HFFc6 (cell line): ENCODE measurements at places on chromosomes 5 and 9.

DNA sequence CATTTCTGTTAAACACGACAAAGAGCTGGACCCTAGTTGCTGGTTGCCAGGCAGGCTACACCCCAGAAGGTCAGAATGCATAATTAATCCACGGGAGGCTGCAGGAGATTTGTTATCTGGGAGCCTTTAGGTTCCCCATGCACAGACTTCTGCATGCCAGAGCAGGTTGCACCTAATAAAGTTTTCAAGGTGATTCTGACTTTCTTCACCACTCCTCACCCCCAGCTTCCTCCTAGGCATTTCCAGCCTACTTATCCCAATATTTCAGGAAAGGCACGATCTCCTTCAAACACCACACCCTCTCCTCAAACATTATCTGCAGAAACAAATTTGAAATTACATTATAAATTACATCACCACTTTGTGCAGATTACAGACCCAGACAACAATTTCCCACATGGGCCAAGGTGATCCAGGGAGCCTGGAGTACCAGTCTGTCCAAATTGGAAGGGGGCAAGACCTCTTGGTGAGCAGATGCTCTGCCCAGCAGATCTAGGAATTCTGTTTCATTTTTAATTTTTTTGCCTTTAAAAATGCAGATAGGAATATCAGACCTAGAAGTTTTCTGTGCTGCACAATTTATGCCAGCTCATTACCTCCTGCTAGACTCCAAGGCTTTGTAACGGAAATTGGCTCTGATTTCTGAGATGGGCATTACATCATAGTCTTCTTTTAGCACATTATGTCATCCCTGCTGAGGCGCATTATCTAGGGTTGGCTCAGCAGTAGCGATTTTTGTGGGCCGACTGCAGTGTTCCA lies 363.4 kb upstream of the SLC30A5 start:
- peak; percentile 76 for DNase-seq

DNA sequence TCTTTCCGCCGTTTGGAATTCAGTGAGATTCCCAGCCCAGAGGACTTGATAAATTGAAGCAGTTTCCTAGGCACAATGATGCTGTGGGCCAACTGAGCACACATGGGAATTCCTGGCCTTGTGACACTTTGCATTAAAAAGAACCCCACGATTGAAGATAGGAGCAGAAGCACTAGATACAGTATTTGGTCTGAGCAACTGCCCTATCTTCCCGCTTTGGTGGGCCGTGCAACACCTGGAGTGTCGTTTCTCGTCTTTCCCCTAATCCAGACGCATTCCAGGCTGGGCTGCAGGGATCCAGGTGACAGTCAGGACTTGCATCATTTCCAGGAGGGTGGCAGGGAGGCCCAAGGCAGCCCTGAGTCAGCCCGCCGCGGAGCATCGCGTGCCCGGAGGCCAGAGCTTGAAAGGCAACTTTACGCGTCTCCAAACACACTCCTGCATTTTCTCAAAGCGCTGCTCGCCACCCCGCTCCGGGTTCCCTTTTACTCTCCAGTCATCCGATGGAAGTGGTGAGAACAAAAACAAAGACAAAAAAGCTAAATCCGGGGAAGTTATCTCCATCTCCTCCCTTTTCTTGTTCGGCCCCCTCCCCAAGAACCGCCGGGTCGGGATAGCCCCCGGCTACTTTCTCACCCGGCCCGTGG lies 753 bp upstream of the STC2 start:
- DNase-seq, result peak; percentile 77

GRCh38 chr9:121694600-121694999 lies 43.2 kb downstream of the DAB2IP start:
- DNase-seq, result no peak

DNA sequence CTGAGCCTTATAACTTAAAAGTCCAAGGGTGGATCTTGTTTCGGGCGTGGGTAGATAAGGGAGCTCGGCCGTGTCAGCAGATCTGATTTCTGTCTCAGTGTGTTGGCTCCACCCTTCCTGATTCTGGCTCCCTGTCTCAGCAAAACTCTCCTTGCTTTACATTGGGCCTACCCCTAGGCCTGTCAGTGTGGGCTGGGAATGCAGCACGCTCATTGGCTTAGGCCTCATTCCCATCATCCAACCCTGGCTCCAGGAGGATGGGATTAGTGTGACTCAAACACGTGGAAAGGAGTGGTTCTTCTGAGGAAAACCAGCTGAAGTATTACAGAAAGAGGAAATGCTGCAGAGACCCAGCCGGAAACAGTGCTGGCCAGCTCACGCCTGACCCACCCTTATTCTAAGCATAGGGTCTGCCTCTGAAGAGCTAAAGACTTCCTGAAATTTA lies 59.9 kb downstream of the ZFAND5 start:
- no peak for DNase-seq

DNA sequence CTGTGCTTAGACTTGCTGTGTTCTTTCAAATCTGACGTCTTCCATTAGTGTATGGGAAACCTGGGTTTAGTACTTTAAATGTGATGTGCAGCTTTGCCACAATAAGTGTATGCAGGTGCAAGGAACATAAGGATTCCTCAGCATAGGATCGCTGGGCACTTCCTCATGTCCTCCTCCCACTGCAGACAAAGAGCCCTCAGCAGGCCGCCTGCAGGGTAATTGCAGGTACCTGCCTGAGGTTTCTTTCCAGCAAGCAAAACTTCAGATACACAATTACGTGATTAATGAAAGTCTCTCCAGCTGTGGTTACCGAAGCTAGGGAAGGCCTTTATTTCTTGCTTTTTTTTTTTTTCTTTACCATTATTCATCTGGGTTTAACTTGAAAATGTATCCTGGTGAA lies 233.1 kb downstream of the RFK start:
- no peak for DNase-seq

DNA sequence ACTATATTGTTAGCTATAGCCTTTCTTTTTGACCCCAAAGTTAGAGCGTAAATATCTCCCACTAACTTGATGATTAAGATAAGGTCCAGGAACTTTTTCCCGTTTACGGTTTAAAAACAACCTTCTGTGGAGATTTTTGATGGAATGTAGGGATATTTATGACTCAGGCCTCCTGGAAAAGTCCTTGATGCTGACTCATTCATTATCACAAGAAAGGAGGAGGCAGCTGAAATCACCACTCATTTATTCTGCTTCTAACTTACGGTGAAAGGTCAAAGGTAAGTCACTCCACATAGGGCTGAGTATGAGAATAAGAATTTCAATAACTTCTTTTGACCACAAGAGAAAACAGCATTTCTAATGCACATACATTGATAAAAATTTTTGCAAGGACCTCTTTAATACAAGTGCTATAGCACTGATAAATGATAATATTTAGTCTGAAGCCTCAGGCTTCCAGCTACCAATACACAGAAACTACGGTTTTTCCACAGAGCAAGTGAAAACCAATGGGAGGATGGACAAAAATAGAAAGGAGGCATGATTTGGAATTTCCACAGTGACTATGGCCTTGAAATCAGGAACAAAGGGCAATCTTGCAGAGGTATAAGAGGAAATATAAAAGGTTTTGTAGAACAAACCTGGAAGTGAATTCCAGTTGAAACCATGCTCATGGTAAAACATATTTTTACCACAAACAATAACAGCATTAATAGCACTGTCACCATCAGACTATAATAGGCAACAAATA lies 146.5 kb downstream of the PPP2R2B start:
- DNase-seq, result peak; percentile 76

DNA sequence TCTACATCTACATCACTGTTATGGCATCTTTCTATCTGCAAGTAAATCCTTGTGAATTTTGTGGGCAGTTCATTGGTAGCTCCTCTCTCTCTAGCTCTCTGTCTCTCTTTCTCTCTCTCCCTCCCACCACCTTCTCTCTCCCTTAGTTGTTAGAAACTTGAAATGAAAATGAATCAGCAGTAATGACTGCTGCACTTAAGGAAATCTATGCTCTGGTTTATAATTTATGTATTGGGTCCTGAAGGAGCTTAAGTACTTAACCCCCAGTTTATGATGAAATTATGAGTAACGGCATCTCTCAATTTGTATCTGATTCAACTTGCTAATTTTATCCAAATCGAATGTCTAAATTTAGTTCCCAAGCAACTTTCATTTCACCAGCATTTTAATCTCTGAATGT lies 52.0 kb upstream of the PTGER4 start:
- peak; percentile 11 for DNase-seq

- DNase-seq, result no peak
Measured at GRCh38 chr5:62212648-62213047, 93.4 kb upstream of the KIF2A start.

- no peak for DNase-seq
Measured at GRCh38 chr5:132019857-132020555, 8.5 kb upstream of the ACSL6 start.

DNA sequence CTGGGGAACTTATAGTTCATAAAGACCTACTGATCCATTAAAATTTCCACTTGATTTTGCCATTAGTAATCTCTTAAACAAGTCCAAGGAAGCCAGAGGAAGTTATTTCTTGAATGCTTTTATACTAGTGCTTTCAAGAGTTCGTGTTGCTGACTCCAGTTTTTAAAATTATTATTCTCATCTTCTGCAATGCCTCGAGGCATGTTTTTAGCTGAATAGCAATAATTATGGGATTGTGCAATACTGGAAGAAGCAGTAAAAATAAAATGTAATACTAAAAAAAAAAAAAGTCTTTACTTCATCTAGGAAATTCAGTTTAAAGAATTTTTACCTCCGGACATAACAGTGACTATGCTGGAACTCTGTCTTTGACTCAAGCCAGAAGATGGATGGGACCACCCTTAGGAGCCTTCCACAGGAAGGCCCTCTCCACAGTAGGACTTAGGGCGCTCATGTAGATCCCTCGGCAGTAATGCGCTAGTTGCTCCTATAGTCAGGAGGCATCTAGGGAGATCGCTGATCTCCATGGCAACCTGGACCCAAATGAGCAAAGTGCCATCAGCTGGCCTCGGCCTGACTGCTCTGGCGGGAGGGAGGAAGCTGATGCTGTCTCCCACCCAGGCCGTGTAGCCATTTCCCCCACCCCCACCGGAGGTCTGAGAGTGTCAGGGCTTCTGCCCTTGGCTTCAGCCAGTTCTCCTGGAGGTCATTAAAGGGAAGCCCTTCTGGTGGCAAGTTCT lies 56.7 kb downstream of the DAPK1 start:
- peak; percentile 24 for DNase-seq

DNA sequence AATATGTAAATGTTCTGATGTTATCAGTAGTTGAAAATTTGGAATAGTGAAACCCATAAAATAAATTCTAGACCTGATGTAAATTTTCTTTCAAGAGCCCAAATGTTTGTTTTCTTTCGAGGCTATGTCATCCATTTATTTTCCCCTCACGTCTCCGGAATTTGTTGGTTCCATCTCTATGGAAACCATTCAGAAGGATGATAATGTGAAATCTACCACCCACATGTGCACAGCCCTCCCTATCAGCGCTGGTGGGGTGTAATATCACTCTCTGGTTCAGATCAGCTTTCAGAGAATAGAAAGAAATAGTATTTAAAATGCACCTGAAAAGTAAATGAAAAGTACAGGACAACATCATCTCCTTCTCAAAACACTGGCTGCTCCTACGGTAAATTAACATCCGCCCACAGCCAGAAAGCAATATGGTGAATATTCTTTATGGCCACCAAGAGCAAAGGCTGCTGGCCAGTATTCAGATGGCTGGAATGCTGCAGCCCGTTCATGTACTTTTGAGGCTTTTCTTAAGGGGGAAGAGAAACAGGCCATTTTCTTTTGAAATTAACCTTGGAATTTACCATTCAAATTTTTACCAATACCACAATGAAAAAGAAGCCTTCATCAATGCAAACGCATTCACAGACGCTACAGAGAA lies 28.5 kb downstream of the GLDC start:
- no peak for DNase-seq

DNA sequence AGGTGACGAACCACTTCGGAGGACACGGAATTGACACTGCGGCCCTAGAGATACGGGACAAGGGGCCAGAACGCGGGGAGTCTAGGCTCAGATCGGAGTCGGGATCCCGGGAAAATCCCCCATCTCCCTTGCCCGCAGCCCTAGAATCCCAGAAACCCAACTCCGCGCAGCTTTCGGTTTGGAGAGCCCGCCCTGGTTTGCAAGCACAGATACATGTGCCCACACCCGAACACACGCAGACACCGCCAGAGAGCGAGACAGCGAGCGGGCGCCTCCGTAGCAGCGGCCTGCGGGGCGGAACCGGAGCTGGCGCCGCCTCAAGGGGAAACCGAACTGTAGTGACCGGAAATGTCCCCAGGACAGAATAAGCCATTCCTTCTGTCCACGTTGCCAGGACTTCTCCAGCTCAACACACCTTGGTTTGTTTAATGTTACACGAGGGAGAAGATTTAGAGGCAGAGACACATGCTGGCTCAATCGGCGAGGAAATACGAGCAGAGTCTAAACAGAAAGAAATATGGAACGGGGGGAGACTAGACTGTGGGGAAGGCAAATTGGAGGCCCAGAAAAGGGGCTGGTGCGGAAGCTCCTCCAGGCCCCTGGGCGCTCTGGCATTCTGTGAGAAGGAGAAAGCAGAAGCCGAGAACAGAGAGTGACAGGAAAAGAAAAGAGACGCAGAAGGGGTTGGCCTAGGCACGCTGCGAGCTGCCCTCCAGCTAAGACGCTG lies 2.9 kb upstream of the PAX5 start:
- no peak for DNase-seq

DNA sequence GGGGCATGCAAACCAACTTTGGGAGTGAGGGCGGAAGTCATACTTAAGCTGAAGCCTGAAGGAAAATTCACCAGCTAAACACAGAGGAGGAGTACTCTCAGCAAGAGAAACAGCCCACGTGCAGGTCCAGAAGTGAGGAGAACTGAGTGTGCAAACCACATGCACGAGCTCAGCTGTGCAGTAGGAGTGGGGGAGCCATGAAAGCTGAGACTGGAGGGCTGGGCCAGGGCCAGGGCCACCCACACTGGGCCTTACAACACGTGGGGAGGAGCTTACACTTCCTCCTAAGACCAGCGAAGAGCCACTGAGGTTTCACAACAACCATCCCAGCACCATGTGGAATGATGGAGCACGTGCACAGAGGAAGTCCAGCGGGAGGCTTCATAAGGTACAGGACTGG lies 9.3 kb upstream of the WWC1 start:
- DNase-seq, result peak; percentile 14

DNA sequence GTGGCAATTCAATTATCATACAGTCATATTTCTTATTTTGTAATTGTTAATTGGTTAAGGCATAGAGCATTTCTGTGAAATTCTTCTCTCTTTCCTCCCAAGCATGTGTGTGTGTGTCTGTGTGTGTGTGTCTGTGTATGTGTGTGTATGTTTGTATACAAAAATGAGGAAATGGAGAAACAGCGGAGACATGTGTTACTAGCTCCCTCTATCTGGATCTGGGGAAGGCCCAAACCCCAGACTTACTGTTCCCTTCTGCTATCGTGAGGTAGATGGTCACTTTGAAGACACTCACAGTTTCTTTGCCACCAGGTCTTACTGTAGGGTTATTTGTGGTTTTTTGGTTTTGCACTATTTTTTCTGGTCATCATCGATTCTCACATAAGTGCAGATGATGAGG lies 11.4 kb upstream of the C5orf63 start:
- no peak for DNase-seq

- DNase-seq, result no peak
Measured at GRCh38 chr9:111232997-111233790, 96.8 kb downstream of the OR2K2 start.
